ENCODE measurements at places on chromosomes 6 and 20.

- no peak for DNase-seq
Measured at GRCh38 chr6:135179920-135180541, 1.1 kb upstream of the MYB start.

DNA sequence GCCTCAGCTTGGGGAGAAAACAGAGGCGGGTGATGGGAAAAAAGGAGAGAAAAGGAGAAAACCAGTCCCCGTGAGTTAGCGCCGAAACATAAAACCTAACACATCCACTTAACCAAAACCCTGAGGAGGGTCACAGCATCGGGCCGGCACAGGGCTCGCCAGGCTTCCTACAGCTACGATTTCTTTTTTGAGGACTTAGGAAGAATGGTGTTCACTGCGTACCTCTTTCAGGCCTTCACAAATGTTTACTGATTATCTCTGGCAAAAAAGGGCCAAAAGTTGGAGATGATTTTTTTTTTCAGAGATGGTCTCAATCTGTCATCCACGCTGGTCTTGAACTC is 48.8 kb downstream of the DSTN start:
- DNase-seq = no peak

DNA sequence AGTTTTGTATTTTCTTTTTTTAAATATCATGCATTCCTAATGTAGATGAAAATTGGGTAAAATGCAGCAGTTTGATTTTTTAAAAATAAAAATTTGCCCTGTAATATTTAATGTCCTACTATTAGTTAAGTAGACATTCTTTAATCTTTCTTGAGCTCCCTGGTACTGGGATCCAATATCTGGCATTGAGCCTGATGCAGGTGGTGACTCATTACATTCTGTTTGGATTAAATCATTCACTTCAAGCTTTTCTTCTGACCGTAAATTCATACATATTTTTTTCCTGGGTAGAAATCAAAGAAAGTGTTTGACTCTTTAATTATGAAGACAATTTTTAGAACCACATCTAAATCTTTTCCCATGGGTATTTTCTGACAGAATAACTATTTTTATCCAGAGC is 768.8 kb upstream of the SLC35B3 start:
- no peak for DNase-seq

DNA sequence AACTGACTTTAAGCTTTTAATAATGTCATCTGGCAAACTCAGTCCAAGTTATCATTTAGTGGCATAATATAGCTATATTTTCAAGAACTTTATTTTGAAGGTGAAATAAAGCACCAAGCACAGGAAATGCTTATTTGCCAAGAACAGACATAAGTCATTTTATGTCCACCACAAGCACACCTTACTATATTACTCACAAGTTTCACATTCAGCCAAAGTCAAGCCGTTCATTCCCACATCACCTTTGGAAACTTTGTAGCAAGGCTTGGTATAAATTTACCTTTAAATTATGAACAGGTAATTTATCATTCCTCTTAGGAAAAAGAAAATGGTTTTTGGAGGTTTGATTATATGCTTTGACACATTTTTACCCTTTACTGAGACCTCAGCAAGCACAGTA is 236.8 kb upstream of the FKBP1C start:
- no peak for DNase-seq

DNA sequence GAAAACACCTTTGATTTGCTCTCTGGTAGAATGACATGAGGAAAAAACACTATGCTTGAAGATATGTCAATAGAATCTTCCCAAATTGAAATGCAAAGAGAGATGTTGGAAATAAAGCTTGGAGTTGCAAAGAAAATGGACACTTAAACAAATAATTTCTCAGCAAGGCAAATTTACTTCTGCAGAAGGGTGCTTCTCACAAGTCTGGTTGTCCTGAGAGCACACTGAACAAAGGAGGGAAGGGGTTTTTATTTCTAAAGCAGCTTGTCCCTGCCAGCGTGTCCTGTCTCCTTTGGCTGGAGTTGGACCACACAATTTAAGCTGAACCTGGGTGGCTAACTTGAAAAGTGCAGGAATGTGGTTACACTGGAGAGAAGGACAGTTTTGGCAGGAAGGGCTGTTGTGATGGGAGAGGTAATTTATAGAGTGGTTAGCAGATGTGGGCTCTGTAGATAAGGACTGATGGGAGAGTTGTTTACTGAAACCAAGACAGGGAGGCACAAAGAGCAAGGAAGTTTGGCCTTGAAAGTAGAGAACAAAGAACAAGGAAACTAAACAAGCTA is 454.6 kb upstream of the EYS start:
- no peak for DNase-seq

GRCh38 chr6:111113336-111114086 is 26.2 kb downstream of the SLC16A10 start:
- DNase-seq = peak; percentile 14

DNA sequence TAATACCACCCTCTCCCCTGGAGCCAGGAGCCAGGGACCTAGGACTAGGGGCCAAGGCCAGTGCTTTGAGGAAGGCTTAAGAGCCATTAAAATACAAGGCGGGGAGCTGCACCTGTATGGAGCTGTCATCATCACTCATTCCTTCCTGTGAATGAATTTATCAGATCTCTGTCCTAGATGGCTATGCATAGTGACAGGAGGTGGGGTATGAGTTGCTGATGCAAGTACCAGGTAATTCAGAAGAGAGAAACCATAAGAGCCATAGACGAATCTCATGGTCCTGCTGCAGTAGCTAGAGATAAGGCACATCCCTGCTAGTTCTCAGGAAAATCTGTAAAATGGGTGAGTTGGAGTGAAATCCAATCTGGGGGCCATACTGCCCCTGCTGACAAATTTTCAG is 10.3 kb downstream of the GRM4 start:
- DNase-seq = no peak

GRCh38 chr20:62711703-62712101 is 3.1 kb downstream of the NTSR1 start:
- peak; percentile 80 for DNase-seq

DNA sequence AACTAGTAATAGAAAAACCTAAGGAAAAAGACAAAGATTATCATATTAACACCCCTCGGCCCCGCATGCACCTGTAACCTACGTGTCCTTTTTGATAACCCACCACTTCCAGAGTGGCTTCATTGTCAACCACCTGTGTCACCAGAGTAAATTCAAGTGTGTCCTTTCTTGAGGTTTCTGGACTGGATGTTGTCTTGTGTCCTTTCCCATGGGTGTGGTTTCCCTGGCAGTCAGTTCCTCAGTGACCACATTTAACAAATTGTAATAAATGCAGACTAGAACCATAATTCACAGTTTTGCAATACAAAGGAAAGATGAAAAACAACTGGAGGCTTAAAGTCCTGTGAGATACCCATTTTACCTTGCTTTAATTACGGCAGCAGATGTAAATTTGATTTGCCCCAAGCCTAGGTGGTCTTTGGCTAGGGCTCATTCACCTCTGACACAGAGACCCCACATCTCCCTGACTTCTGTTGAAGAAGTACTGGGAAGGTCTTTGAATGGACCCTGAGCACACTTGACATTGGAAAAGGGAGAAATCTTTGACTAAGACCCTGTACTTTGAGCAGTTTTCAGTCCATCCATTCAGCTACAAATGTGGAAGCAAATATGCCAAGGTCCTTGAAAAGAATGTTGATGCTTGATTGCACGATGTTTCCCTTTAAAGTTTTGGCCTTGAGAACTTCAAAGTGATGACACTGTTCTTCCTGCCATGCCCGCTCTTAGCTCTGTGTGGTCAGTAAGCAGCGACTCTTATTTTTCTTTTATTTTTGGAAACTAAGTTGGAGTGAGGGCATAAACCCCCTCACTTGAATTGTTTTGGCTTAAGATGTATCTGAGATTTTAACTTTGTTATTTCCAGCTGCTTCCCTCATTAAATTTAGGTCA is 232.4 kb downstream of the UST start:
- DNase-seq = no peak

DNA sequence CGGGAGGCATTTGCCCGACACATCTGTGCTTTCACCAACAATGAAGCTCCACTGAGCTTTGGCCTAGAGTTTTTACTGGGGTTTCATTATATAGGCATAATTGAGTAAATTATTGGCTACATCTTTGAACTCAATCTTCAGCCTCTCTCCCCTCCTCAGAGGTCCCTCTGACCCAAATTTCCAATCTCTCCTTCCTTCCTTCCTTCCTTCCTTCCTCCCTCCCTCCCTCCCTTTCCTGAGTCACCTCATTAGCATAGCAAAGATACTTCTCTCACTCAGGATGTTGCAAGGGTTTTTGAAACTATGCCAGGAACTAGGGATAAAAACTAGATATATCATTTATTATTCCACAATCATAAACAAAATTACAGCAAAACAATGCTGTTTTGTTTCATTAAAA is 238.2 kb upstream of the PRND start:
- DNase-seq = no peak

DNA sequence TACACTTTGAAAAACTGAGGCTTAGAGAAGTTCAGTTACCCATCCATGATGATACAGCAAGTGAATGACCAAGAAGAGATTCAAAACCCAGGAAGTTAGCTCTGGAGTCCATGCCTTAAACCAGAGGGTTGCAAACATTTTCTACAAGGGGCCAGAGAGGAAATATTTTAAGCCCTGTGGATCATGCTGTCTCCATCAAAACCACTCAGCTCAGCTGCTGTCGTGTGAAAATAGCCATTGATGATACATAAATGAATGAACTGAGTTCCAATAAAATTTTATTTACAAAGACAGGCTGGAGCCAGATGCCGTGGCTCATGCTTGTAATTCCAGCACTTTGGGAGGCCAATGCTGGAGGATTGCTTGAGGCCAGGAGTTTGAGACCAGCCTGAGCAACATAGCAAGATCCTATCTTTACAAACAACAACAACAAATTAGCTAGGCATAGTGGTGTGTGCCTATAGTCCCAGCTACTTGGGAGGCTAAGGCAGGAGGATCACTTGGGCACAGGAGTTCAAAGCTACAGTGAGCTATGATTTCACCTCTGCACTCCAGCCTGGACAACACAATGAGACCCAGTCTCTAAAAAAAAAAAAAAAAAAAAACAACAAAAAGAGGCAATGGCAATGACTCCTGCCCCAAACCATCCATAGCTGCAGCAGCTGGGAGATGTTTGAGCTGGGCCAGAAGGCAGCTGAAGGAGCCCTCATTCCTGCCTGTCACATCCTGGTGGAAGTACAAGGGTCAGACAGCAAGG is 44.1 kb upstream of the RIN2 start:
- no peak for DNase-seq

DNA sequence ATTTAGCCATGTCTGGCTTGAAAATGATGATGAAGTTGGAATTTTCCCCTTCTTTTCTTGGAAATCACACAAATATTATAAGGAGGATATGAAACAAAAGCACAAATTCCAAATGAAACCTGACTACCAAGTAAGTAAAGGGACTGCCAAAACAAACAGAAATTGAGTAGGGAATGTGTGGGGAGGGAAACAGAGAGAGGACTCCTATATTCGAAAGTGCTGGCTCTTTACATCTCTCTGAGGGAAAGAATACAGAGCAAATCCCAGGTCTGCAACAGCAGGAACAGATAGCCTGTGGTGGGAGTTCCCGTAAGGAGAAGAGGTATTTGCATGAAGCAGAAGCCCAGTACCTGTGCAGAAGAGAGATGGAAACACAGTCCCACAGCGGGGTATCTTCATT is 583.7 kb downstream of the EPM2A start:
- peak; percentile 2 for DNase-seq

GRCh38 chr6:139161169-139161568 is 26.3 kb downstream of the HECA start:
- DNase-seq = no peak

- no peak for DNase-seq
Measured at GRCh38 chr6:347232-347631, 44.3 kb upstream of the IRF4 start.

- DNase-seq = peak; percentile 31
Measured at GRCh38 chr20:17617212-17617867, 47.5 kb downstream of the DSTN start.

All from NCI-H1092 treated with DMSO at 0.1 percent for 48 hours (cell line).